ENCODE measurements at places on chromosomes 1 and 21.

DNA sequence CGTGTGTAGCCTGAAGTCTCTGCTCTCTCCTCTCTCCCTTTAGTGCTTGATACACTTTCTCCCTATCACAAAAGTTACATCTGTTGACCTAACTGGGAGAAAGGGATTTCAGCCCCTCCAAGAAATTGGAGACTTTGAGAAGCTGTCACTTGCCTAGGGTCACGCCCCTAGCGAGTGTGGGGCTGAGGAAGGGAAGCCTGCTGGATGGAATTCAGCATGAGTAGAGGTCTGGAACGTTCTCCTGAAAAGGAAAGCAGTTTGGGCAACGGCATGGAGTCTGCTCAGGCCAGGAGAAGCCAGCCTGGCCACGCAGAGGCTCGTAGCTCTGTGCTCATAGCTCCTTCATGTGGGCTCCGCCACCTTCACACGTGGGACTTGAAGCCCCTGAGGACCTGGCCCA lies 22.4 kb downstream of the COL16A1 start:
- DNase-seq, result no peak

GRCh38 chr1:3690282-3691065 lies 38.2 kb downstream of the TP73 start:
- no peak for DNase-seq

GRCh38 chr1:20375563-20375962 lies 84.9 kb downstream of the VWA5B1 start:
- DNase-seq, result no peak

DNA sequence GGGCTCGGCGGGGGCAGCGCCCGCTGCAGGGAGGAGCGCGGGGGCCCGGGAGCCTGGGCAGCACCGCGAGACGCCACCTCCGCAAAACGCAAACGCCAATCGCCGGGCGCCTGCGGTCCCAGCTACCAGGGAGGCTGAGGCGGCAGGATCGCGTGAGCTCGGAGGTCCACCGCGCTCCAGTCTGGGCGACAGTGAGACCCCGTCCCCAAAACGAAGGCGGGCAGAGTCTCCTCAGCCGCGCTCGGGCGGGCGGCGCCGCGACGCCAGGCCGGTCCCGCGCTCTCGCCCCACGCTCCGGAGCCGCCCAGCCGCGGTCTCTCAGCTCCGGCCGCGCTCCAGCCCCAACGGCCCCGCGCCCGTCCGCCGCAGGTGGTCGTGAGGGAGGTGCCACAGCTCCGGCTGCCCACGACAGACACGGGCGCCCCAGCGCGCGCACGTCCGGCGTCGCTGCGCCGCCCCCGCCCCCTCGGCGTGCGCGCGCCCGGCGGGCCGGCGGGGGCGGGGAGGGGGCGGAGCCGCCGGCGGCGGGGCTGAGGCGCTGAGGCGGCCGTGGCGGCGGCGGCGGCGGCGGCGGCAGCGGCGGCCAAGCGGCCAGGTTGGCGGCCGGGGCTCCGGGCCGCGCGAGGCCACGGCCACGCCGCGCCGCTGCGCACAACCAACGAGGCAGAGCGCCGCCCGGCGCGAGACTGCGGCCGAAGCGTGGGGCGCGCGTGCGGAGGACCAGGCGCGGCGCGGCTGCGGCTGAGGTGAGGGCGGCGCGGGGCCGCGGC lies at the start of gene ADARB1:
ADARB1 (plus strand) TSS at position 533 of the 770 bp plus-strand sequence. CDS start 97,077 bp downstream, outside the sequence.
- peak; percentile 47 for DNase-seq

- no peak for DNase-seq
Measured at GRCh38 chr1:38222891-38223290, 176.3 kb upstream of the POU3F1 start.

GRCh38 chr1:86380257-86380861 lies 15.8 kb downstream of the ODF2L start:
- peak; percentile 58 for DNase-seq

- DNase-seq, result no peak
Measured at GRCh38 chr1:84269306-84269705, 32.2 kb upstream of the SAMD13 start.

DNA sequence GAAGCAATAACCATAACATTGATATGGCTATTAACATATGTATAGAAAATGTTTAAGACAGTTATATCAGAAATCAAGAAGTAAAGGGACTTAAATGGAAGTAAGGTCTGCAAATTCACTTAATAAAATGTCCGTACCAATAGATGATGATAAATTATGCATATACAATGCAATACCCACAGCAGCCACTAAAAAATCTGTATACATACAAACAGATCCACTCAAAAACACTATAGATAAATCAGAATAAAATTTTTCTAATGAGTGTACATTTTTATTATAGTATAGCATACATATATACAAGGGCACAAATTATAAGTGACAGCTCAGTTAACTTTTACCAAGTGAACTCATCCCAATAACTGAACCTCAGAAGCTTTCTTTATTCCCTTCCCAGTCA lies 6.0 kb downstream of the LORICRIN start:
- no peak for DNase-seq

GRCh38 chr1:30604801-30605440 lies 118.5 kb downstream of the MATN1 start:
- DNase-seq, result no peak

GRCh38 chr21:33984021-33984481 lies 68.4 kb upstream of the ATP5PO start:
- DNase-seq, result no peak

- DNase-seq, result no peak
Measured at GRCh38 chr1:155487541-155487940, 75.1 kb downstream of the ASH1L start.
